ENCODE measurements at places on chromosomes 3 and 15. TPM values are rescaled to one million over a fixed set of nuclear protein-coding genes. Genes with fewer than 3 reads are reported as not detected.

GRCh38 chr3:45311953-45312801 lies 76.2 kb upstream of the LARS2 start:
- no peak overlapping the region for H3K4me3 ChIP-seq
- DNase-seq: no peak
- no peaks in the 10 kb centered on the region for H3K4me1 ChIP-seq
- H3K27ac ChIP-seq: no peak overlapping the region
- H3K36me3 ChIP-seq: no peaks in the 10 kb centered on the region

GRAMD2A gene
- not detected for total RNA-seq

ZBTB47 gene
- 3.0 TPM for total RNA-seq

U2SURP gene
- 165 TPM for total RNA-seq

PARP14 gene
- total RNA-seq: 92.6 TPM

ERC2 gene
- total RNA-seq: not detected

DNA sequence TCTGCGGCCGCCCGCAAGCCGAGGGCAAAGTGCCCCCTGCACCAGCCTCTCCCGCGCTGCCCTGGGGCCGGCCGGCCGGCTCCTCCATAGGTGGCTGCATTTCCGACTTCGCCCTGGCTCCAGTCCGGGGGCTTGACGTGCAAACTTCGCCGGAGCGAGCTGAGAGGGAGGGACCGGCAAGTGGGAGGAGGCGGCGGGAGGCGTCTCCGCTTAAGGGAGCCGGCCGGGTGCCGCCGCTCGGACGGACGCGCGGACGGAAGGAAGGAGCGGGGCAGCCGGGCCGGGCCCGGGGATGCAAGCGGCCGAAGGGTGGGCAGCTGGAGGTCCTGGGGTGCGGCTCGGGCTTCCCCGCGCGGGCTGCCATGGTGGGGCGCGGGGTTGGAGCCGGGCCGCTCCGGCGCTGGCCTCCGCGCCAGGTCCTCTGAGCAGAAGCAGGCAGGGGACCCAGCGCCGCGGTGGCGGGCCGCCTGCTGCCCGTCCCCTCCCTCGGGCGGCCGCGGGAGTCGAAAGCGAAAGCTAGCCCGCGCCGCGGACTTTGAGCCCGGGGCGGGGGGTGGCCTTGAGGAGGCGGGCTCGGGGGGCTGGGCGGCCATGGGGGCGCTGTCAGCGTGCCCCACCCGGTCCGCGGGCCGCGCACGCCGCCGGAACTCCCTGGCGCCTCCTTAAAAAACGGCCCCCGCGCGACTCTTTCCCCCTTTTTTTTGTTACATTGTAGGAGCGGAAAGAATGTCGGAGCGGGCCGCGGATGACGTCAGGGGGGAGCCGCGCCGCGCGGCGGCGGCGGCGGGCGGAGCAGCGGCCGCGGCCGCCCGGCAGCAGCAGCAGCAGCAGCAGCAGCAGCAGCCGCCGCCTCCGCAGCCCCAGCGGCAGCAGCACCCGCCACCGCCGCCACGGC lies at the start of gene SCAANT1:
Gene SCAANT1, minus strand, starts transcription at position 511 of the 895 bp plus-strand sequence.
- DNase-seq: peak; percentile 81
- H3K4me1 ChIP-seq: peaks cover 15% of the 10 kb centered on the region
- peaks cover 10% of the 10 kb centered on the region for H3K36me3 ChIP-seq
- H3K27ac ChIP-seq: peak within 1 kb of the TSS; percentile 77

All from natural killer cell (primary cell).